CD4-positive, alpha-beta T cell (primary cell): ENCODE measurements at places on chromosomes 4 and X.

DNA sequence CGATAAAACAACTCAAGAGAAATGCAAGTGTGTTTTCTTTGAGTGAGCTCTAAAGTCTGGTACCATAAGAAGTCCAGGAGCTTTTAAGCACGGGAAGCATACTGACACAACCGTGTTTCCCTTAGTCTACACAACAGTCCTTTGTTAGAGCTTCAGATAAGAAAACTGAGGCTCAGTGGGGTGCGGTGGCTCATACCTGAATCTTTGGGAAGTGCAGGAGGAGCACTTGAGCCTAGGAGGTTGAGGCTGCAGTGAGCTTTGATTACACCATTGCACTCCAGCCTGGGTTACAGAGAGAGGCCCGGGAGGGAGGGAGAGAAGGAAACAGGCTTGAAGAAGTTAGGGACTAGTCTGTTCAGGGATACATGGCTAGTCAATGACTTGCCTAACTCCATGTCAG is 21.9 kb downstream of the LEF1 start:
- no peak for DNase-seq

GRCh38 chr4:189364032-189364449 is 576.6 kb upstream of the FRG1 start:
- DNase-seq: no peak

GRCh38 chr4:166078955-166079354 is 205.9 kb downstream of the TLL1 start:
- no peak for DNase-seq

GRCh38 chrX:13256603-13257002 is 63.2 kb downstream of the ATXN3L start:
- DNase-seq: no peak

DNA sequence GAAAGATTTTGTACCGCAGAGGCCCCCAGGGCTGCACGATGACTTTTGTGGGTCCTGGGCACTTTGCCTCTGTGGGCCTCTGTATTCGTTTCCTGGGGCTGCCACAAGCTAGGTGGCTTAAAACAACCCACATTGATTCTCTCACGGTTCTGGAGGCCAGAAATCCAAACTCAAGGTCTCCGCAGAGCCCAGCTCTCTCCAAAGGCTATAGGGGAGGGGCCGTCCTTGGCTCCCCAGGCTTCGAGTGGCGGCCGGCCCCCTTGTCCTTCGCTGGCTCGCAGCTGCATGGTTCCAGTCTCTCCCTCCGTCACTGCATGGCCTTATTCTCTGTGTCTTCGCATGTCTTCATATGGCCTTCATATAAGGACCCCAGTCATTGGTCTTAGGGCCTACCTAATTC is 241.2 kb downstream of the EVC2 start:
- no peak for DNase-seq

- DNase-seq: no peak
Measured at GRCh38 chr4:48799157-48799556, 19.1 kb upstream of the FRYL start.

GRCh38 chr4:48812866-48813265 is 18.0 kb upstream of the OCIAD1 start:
- no peak for DNase-seq

GRCh38 chr4:687971-688853 is 739 bp downstream of the SLC49A3 start:
- no peak for DNase-seq

- DNase-seq: peak; percentile 54
Measured at GRCh38 chrX:8743126-8743732, 11.3 kb upstream of the ANOS1 start.

DNA sequence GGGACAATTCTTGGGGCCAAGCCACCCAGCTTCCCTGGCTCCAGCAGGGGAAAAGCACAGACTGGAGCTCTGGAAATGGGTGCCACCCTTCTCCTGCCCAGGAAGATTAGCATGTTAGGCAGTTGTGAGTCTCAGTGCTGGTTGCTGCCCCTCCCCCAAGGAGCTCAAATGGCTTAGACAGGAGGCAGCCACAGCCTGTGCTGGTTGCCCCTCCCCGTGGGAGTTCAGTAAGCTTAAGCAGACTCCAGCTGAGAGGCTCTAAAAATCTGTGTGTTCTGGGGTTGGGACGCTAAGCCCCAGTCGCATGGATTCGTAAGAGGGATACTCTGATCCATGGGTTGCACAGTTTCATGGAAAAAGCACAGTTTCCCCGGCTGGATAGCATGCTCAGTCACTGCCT is 92.7 kb upstream of the NDST3 start:
- DNase-seq: no peak

GRCh38 chr4:112075129-112075753 is 70.0 kb upstream of the FAM241A start:
- no peak for DNase-seq

GRCh38 chr4:139919521-139919920 is 234.5 kb downstream of the MAML3 start:
- DNase-seq: no peak

DNA sequence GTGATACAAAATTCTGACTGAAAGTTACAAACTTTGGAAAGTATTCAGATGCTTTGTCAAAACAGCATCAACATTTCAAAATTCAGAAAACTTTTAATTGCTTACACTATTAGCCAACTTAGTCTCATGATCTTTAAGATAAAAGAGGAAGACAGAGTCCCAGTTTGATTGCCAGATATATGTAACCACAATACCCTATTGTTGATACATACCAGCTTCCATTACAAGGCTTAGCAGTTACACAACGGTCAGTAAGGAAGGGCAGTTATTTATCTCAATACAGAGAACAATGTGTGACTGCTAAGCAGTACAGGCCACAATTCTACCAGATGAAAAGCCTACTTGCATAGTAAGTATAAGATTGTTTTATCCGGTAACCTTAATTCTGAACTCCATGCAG is 138.4 kb downstream of the SPANXN3 start:
- no peak for DNase-seq

GRCh38 chr4:54516556-54517215 is 141.1 kb upstream of the KIT start:
- no peak for DNase-seq

DNA sequence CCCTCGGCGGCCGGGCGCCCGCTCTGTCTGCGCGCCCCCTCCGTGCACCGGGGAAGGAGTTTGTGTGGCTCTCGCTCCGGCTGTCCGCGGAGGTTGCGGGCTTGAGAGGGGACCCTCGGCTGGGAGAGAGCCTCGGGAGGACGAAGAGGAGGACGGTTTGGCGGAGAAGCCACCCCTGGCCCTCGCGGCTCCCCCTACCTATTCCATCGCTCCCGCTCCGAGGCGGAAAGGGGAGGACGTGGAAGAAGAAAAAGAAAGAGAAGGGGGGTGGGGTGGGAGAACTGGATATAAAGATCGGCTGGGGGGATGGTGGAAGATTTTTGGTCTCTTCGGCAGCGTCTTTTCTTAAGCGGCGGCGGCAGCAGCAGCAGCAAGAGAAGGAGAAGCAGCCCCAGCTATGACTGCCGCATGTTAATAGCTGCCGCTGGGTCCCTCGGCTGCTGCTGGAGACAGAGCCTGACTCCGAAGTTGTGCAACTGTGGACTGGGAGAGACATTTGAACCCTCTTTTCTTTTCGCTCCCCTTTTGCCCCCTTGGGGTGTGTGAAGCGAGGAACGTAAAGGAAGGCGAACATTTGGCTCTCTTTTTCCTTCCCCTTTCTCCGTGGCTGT is 895 bp downstream of the ADGRL3 start:
- no peak for DNase-seq

DNA sequence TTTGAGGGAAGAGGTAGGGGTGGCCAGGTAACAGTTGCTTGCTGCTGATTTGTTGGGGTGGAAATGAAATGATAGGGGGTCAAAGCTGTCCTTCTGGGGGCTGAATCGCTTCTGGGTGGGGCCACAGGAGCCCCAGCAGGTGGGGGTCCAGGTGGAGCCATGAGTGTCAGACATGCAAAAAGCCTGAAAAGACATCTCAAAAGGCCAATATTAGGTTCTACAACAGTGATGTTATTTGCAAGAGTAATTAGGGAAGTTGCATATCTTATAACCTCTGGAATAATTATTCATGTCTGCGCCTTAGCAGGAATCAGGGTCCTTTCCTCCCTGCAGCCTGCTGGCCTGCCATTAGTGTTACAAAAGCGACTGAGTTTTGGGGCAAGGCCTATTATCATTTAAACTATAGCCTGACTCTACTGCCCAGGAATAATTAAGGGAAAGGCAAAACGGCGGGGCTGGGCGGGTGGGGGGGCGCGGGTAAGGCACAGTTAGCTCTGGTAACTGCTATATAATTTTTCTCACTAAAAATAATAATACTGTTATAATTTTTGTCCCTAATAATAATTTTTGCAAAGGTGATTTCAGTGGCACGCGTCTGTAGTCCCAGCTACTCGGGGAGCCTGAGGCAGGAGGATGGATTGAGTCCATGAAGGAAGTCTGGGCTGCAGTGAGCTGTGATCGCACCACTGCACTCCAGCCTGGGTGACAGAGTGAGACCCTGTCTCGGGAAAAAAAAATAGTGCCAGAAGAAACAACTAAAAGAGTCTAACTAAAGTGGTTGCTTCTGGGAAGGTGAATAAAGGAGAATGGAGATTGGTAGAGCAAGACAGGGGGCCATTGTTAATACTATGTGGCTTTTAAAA is 145.7 kb downstream of the MAGEB17 start:
- DNase-seq: no peak

DNA sequence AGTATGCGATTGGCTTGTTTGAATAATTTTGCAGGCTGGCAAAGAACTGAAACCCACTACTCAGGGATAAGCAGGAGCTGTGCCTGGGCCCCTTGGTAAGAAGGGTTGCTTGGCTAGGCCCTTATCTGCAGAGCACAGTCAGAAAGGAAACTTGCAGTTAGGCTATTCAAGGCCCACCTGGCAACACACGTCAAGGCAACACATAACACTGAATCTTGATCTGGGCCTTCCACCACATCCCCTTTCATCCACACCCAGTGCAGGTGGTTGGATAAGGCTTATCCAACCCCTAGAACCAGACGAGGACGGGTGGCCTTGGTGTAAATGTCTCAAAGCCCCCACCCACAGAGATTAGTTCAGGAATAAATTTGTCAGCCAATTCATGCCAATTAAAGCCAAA is 72.8 kb upstream of the NEIL3 start:
- DNase-seq: no peak

DNA sequence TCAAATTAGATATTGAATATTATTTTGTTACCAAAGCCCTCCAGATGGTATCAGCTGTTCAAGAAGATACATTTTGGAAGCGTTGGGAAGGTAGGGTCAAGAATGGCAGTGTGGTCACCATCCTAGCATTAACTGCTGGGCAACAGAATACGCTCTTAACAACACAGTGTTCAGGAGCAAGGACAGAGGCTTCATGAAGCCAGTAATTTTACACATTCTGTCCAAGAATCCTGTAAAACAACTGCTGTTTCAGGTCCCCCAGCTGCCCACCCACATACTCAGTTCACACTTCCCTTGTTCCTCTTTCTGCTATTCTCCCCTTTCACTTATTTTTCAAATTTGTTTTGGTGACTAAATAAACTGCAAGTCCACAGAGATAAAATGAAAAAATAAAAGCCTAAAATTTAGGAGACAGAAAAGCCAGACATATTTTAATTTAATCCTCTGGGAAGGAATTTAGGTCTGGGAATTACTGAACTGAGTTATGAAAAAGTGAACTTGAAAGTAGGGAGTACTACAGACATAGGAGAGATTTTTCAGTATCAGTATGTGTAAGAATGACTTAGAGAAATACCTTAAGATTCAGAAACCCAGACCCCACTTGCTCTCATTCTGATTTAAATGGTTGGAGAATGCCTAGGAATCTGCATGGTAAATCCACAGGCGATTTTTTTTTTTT is 406.7 kb downstream of the MAPK10 start:
- no peak for DNase-seq

DNA sequence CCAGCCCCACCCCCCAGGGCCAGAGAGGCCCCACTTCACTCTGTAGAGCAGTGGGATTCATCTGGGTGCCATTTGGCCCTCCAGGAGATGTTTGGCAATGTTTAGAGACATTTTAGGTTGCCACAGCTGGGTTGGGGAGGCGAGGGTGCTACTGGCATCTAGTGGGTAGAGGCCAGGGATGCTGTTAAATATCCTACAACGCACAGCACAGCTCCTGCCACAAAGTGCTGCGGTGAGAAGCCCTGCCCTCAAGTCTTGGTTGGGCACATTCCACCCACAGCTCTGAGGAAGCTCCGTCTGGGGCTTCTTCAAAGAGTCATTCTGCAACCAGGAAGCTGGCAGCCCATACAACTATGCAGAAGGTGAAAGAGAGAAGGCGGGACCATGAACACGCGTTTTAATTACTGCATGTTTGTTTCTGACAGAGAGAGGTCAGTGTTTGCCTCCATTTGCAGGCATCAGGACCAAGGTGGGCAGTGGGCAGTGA is 48.1 kb upstream of the FAM9C start:
- DNase-seq: peak; percentile 52

DNA sequence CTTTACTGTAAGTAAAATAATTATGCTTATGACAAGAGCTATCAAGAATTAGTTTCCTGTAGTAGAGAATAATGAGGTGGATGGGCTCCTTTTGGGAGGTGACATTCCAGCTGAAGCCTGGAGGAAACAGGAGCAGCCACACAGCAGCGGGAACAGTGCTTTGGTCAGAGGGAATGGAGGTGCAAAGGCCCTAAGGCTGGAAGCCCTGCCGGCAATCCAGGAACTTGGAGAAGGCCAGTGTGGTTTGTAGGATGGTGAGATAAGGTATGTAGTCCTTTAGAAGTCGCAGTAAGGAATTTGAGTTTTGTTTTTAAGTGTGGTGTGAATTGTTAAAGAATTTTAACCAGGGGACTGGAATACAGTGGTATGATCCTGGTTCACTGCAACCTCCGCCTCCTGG is 8.1 kb downstream of the TMEM131L start:
- no peak for DNase-seq

DNA sequence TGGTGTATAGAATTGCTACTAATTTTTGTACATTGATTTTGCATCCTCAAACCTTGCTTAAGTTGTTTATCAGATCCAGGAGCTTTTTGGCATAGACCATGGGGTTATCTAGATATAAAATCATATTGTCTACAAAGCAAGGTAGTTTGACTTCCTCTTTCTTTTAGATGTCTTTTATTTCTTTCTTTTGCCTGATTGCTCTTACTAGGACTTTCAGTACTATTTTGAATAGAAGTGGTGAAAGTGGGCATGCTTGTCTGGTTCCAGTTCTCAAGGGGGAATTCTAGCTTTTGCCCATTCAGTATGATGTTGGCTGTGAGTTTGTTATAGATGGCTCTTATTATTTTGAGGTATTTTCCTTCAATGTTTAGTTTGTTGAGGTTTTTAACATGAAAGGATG is 187.9 kb upstream of the LCORL start:
- no peak for DNase-seq

DNA sequence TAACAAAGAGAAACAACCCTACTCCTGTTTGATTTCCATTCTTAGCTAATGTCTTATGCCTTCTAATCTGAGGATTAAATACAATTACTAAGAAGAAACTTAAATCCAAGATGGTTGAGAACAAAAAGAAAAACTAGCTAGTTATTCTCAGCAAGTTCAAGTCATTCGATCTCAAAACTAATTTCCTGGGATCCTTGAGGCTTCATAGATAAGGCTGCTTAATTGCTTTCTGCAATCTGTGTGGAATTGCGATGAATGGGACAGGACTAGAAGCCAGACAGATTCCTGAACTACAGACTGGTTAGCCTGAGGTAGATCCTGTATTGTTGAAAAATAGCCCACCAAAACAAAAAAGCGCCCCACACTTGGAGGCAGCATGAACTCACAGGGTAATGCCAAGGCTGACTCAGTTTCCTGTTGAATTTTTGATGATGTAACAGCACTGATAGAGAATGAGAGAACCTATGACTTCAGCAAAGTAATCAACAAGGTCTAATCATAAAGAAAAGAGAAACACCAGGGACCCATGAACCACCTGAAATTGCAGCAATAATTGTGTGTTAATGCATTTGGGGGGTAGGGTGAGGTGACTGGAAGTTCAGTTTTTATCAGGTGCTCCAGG is 33.9 kb downstream of the KLHL15 start:
- no peak for DNase-seq
